Daoy (cell line): ENCODE measurements at places on chromosomes 4 and X. TPM values are rescaled to one million over a fixed set of nuclear protein-coding genes. Genes with fewer than 3 reads are reported as not detected.

DNA sequence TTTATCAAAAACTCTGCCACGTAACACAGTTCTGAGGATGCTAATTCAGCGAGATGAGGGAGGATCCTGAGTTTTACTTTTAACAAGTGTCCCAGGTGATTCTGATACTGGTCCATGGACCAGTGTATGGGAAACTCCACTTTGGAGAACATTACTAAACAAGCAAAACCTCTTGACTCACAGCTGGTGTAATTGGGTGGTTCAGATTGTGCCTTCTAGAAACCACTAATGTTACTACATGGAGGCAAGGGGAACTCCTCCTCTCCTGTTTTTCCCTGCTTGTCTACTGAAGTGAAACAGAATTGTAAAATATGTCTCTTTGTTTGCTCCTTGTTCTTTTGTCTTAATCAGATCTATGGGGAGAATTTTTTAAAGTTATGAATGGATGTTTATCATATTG, 62.6 kb downstream of the FRAS1 start:
- no peak for DNase-seq

DNA sequence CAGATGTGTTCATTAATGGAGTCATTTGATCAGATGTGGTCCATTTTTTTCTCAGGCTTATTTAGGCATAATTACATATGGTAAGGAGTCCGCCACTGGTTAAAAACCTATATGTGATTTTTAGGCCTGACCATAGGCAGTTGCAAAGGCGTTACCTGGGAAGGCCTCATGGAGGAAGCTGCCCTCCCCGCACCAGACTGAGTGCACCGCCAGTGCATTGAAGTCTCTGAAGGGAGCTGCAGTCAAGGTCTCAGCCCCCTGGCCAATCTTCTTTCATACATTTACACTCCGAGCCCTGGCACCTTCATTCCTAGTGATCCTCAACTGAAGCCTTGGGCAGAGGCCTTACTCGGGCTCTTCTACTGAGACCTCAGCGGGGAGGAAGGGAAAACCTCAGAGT, 898.2 kb upstream of the AGA start:
- DNase-seq: no peak

The MAMLD1 gene
- 2.2 and 12.3 TPM in 2 replicates for total RNA-seq

GRCh38 chr4:81199831-81200230, 15.2 kb downstream of the PRKG2 start:
- no peak for DNase-seq

The ETNPPL gene
- 0.11 TPM in 1 of 2 replicates, not detected in the other for total RNA-seq

- DNase-seq: no peak
Measured at GRCh38 chr4:158170691-158171561, 1.9 kb downstream of the GASK1B start.

DNA sequence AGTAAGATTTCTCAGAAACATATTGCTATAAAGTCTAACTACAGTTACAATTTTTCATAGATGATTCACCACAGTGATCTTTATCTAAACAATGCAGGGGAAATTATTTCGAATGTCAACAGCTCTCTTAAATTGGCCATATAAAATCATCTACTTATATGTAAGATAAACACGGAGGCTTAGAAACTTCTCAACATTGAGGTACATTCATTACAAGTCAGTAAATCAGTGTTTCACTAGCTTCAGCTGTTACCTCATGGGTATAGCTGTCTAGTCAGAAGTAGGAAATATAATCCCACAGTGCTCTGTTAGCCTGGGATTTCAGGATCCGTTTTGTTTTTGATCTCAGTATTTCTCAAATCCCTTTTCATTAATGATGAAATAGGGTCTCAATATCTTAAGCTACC, 43.2 kb downstream of the PCDH7 start:
- no peak for DNase-seq

The SERPINA7 gene
- total RNA-seq: 0.06 TPM in 1 of 2 replicates, not detected in the other

GRCh38 chrX:63128509-63128908, 222.6 kb downstream of the SPIN4 start:
- no peak for DNase-seq

DNA sequence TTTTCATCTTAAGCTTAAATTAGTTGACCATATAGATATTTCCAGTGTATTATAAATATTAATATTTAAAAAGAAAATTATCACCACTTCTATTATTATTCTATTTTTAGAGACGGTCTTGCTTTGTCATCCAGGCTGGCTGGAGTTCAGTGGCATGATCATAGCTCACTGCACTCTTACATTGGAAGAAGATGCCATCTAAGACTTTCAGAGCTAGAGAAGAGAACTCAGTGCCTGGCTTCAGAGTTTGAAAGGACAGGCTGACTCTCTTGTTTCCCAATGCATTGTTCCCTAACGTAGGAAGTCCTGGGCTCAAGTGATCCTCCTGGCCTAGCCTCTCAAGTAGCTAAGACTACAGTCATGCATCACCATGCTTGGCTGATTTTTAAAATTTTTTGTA, 75.9 kb downstream of the FIP1L1 start:
- no peak for DNase-seq

The COL4A6 gene
- 1.5 and 2.9 TPM in 2 replicates for total RNA-seq

The PORCN gene
- total RNA-seq: 10.2 and 17.1 TPM in 2 replicates

- peak; percentile 19 for DNase-seq
Measured at GRCh38 chrX:71098302-71098701, 2.7 kb downstream of the FOXO4 start.

The ABHD18 gene
- 1.5 and 1.6 TPM in 2 replicates for total RNA-seq

The LAMP2 gene
- total RNA-seq: 26.8 and 37.0 TPM in 2 replicates

DNA sequence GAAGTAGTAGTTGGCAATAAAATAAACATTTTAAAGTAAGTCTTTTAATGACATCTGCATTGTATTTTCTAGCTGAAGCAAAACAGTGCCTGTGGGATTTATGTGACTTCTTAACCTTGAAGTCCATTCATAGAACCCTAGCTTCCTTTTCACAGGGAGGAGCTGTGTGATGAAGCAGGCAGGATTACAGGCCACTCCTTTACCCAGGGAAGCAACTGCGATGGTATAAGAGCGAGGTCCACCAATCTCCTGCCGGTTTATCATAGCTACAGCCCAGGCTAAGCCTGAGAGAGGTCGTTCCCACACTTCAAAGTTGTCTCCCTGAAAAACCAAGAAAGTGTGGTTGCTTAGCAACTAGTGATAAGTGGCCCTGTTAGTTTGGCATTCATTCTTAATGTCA, 7.0 kb downstream of the RPL36A start:
- DNase-seq: no peak

- DNase-seq: no peak
Measured at GRCh38 chr4:185534511-185534865, 819 bp downstream of the PDLIM3 start.

The PCDH7 gene
- 0.40 and 0.45 TPM in 2 replicates for total RNA-seq

- DNase-seq: no peak
Measured at GRCh38 chrX:115906276-115906675, 264.3 kb upstream of the AGTR2 start.

- DNase-seq: no peak
Measured at GRCh38 chr4:78312989-78313753, 238.4 kb upstream of the ANXA3 start.

GRCh38 chr4:81600520-81601357, 129.0 kb upstream of the RASGEF1B start:
- DNase-seq: no peak

DNA sequence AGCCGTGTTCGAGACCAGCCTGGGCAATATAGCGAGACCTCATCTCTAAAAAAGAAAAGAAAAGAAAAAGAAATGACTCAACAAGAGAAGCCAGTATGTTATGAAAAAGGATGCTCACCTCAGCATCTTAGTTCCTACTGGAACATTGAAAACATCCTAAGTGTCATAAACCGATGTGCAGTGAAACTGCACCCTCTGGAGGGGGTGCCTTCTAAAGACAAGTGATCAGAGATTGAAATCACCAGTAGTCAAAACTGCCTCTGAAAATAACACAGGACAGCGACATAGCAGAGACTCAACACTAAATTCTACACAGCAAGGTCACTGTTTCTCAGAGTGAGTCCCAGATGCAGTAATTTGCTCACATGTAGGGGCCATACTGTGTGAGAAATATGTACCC, 28.0 kb upstream of the ATP6AP2 start:
- DNase-seq: no peak

DNA sequence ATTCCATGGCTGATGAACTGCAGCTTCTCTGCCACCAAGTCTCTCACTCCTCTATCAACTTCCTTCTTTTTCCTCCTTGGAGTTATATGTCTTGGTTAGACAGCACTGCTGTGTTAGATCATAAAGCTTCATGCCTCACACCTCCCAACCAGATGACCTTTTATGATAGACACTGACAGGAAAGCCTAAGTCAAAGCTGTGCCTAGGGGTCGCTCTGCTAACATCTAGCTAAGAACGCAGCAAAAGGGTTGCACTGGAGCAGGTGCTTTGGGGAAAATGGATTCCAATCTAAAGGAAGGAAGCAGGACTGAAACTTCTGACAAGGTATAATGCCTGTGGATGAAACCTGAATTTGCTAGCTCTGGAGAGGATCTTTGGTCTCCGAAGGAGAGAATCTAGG, 509.7 kb downstream of the SMARCA1 start:
- DNase-seq: no peak

The HTR2C gene
- 0.83 and 0.86 TPM in 2 replicates for total RNA-seq

DNA sequence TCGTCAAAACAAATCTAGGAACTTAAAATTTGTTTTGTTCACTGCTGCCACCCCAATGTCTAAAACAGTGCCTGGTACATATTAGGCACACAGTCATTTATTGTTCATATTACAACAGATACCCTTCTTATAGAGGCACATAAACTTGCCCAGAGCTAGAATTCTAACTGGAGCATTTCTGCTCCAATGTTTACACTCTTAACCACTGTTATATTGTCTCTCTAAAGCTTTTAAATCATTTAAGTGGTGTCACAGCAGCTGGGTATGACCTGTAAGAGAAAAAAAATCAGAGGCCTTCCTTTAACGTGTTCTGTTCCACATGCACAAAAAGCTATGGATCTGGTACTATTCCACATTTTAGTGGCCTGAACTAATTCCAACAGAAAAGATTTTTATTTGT, 3.0 kb downstream of the UBE2D3 start:
- DNase-seq: no peak

The HSFX3 gene
- total RNA-seq: not detected in 2 replicates

- DNase-seq: no peak
Measured at GRCh38 chr4:7394681-7395451, 39.9 kb downstream of the PSAPL1 start.

DNA sequence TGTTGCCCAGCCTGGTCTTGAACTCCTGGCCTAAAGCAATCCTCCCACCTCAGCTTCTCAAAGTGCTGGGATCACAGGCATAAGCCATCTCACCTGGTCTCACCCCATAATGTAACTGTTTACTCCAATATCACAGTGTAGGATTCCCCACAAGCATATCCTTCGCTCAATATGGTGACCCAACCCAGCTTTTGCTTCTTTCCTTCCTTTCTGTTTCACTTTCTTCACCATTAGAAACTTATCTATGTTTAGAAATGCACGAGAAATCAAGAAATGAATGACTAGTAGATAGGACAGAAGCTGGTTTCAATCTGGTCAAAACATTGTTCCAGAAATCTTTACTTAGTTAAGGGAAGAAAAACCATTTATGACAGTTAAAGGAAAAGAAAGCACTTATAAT, 18.9 kb downstream of the TSPAN5 start:
- no peak for DNase-seq

The USP27X gene
- 0.57 and 1.5 TPM in 2 replicates for total RNA-seq

GRCh38 chr4:139508581-139509237, 47.3 kb downstream of the SETD7 start:
- no peak for DNase-seq

The ARMCX2 gene
- total RNA-seq: 61.4 and 64.4 TPM in 2 replicates

GRCh38 chr4:174005422-174005821, 278.0 kb downstream of the FBXO8 start:
- no peak for DNase-seq

GRCh38 chrX:134167591-134168203, 69.3 kb upstream of the CCDC160 start:
- no peak for DNase-seq

DNA sequence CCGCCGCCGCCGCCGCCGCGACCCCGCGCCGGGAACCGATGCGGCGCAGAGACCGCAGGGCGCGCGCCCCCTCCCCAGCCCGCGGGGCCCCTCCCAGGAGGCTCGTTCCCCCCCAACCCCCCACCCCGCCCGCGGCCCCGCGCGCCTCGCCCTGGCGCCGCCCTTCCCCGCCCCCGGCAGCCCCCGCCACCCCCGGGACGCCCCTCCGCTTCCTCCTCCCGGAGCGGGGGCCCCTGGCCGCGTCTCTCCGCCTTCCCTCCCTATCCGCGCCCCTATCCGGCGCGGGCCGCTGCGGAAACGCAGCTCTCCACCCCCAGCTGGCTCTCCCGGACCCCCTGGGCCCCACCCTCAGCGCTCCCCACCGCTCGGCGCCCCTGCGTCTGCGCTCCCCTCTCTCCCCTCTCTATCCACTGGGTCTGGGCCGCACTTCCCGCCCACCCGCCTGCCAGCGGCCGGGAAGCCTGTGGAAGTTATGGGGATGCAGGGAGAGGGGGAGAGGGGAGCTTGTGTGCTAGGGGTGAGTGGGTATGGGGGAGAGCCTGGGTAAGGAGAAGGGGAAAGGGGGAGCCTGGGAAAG, at the start of gene TMEM271:
TSS of gene TMEM271 (minus strand) at position 51 of the 577 bp plus-strand sequence. CDS start 233 bp downstream, outside the sequence.
- no peak for DNase-seq

The PRSS12 gene
- total RNA-seq: 5.8 and 10.9 TPM in 2 replicates
